ENCODE measurements at places on chromosomes 5 and 9.

DNA sequence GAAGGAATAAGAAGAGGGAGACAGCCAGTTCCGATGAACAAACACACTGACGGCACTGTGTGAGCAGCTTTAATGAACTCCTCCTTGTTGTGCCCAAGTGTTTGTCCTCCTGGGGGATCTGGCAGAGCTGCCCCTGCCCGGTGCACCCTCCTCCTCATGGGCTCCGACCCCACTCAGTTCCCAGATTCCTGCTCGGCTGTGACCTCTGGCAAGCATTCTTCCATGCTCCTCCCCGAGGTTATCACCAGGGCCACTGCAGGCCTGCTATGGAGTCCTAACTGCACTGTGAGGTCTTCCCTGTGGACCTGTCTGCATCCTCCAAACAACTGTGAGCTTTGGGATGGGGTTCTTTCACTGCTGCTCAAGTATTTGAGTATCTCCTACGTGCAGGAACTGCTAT, 142.2 kb downstream of the DCP2 start:
- DNase-seq, result peak; percentile 39

DNA sequence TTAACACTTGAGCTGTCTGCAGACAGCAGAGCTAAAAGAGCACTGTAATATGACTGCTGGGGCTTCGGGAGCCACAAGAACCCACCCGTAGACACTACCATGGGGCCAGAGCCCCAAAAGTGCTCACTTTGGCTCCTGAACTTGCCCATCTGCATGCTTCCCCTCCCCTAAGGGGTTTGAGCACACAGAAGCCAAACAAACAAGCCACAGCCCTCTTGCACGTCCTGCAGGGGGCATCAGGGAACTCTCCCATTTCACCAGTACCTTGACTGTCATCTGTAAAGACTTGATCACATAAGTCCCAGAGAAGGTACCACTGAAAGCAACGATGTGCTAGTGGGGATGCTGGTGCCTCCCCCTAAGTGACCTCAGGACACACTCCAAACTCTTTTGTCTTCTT, 681.8 kb downstream of the SEMA5A start:
- DNase-seq, result no peak

GRCh38 chr5:158142156-158142555, 283.2 kb upstream of the CLINT1 start:
- no peak for DNase-seq

- DNase-seq, result no peak
These were observed 25.3 kb upstream of the SIL1 start for GRCh38 chr5:139223481-139223880.

GRCh38 chr9:33950371-33950770, 98.3 kb downstream of the UBAP2 start:
- no peak for DNase-seq

GRCh38 chr5:116652903-116653302, 78.3 kb upstream of the SEMA6A start:
- DNase-seq, result no peak

- no peak for DNase-seq
These were observed 462.6 kb upstream of the PAPPA start for GRCh38 chr9:115690786-115691496.

DNA sequence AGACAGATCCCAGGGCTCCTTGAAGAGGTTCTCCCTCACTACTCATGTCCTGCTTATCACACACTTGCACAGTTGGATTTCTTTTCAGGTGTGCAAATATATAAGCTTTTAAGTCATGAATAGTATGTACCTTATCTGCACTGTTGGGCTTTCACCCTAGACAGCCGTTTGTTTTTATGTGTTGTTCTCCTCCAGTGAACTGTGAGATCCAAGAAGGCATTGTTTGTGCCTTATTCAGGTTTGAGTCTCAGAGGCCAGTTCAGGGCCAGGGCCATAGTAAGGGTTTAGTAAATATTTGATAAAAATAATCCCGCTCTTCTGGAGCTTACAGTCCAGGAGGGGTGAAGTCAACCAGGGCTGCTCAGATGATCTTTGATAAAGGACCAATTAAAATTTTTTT, 480.0 kb downstream of the TMEM38B start:
- no peak for DNase-seq

GRCh38 chr5:127153031-127153430, 79.7 kb upstream of the C5orf63 start:
- no peak for DNase-seq
